Right cardiac atrium (tissue), 5 donors: ENCODE measurements at places on chromosomes 3 and 15.

DNA sequence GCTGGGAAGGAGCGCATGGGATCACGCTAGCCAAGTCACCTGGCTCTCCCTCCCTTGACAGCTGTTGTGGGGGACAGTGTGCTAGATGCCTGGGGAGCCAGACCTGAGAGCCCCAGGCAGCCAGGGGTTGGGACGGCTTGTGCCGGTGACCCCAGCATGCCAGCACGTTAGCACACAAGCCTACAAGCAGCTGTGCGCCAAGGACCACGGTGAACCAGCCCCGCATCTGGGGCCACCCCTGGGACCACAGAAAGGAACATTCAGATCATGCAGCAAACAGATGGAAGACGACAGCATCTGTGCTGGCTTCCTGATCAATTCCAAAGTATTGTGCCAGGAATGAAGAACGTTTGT, 64.8 kb downstream of the NTRK3 start:
- DNase-seq, result no peak

GRCh38 chr3:13161021-13161759, 88.0 kb upstream of the IQSEC1 start:
- no peak for DNase-seq

GRCh38 chr3:12737319-12737718, 21.7 kb downstream of the TMEM40 start:
- no peak for DNase-seq

DNA sequence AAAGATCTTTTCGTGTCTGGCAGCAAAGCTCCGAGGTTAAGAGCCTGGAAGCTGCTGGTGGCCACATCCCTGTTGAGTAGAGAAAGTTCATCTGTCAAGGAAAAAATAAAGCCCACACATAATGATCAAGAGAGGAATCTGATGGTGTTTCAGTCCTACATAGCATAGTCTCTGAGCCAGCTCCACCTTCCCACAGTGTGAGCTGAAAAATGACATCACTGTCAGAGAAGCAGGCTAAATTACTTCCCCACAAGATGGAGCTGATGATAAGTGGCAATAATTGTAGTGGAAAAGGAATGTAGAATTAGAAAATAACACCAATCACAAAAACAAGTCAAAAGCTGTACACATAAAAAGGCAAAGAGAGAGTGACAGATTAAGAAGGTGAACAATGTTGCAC, 84.5 kb downstream of the AQP9 start:
- no peak for DNase-seq

GRCh38 chr3:194080913-194081800, 54.8 kb upstream of the HES1 start:
- DNase-seq, result no peak
